Endothelial cell of umbilical vein (primary cell): ENCODE measurements at places on chromosomes 13 and 19. TPM values are rescaled to one million over a fixed set of nuclear protein-coding genes. Genes with fewer than 3 reads are reported as not detected.

DNA sequence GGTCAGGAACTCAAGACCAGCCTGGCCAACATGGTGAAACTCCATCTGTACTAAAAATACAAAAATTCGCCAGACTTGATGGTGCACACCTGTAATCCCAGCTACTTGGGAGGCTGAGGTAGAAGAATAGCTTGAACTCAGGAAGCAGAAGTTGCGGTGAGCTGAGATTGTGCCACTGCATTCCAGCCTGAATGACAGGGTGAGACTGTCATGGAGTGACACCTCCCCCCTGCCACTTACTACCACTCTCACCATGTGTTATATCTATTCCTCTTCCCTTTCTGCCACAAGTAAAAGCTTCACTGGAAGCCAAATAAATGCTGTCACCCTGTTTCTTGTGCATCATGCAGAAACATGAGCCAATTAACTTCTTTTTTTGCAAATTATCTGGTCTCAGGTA lies 10.6 kb upstream of the CEACAM4 start:
- no peaks in the 10 kb centered on the region for H3K36me3 ChIP-seq
- DNase-seq, result no peak
- H3K4me1 ChIP-seq, result no peaks in the 10 kb centered on the region
- peaks cover 1% of the 10 kb centered on the region for H3K27me3 ChIP-seq

- H3K4me3 ChIP-seq, result no peak overlapping the region
- H3K36me3 ChIP-seq, result peaks cover 4% of the 10 kb centered on the region
Observed at GRCh38 chr19:2791440-2791839, 6.1 kb downstream of the THOP1 start.

DNA sequence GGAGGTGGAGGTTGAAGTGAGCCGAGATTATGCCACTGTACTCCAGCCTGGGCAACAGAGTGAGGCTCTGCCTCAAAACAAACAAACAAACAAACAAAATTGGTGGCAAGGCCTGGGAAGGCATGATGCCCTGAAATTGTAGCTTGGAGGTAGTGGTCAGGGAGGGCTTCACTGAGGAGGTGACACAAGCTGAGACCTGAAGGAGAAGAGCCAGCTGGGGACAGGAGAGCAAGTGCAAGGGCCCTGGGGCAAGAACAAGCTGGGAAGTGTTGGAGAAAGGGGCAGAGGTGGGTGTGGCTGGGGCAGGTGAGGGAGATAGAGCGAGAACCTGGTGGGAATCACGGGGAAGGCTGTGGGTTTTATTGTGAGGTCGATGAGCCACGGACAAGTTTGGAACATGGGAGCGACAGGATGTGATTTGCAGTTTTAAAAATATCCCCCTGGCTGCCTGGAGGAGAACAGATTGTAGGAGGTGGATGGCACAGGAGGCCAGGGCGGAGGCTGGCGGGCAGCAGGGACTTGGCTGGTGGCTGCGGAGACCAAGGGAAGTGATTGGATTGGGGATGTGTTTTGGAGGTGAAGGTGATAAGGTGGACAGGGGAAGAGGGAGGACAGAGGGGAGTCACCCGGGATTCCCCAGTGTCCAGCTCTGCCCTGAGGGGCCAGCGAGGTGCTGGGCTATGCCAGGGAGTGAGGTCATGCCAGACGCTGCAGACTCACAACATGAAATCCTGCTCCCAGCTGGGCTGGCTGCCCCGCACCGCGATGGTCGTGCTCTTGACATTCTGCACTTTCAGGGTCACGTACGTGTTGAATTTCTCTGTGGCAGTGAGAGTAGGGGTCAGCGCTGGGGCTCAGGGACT lies 14.0 kb downstream of the UNC13A start:
- DNase-seq, result no peak
- H3K4me1 ChIP-seq, result no peaks in the 10 kb centered on the region
- no peak overlapping the region for H3K27ac ChIP-seq

DNA sequence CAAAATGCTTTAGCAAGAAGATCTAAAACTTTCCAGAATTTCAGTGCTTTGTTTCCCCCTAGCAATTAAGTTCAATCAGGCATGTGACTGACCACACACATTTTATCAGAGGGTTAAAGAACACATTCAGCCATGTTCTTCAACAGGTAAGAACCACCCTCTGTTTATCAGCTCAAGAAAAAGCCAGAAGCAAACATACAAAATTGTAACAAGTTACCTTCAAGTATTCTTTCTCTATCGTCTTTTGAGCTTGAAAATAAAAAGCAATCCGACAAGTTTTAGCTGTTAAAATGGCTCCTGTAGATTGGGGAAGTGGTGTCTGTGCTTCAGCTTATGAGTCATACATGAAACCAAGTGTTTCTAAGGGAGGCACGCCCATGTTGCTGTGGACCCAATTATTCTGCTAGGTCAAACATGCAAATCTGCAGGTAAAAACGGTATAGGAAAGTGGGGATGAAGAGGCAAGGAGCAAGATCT lies at the start of gene ELF1:
Gene ELF1 (minus strand): TSS at position 306 of the 477 bp plus-strand sequence. CDS start 37,262 bp downstream, outside the sequence.
- peak within 1 kb of the TSS; percentile 86 for H3K27ac ChIP-seq
- peaks cover 3% of the 10 kb centered on the region for H3K4me1 ChIP-seq
- DNase-seq, result peak; percentile 72
- peak within 1 kb of the TSS; percentile 23 for H3K4me3 ChIP-seq
- H3K36me3 ChIP-seq, result no peaks in the 10 kb centered on the region

DNA sequence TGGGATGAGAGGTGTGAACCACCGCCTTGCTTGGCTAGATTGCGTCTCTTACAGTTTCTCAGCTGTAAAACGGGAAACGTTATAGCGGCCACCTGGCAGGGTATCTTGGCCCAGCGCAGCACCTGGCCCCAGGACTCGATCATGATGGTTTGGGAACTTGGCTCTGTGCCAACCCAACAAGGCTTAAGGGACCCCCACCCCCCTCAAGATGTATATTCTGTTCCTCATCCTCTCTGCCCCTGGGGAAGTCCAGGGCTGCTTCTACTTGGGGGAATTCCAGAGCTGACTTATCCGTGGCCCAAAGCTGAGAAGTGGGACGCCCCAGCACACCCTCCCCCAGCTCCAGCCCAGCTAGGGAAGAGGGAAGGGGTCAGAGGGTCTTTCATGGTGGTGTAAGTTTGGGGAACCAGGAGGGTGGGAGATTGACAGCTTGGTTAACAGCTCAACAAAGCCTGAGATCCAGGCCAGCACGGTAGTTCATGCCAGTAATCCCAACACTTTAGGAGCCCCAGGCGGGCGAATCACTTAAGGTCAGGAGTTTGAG lies 695 bp downstream of the ICAM1 start:
- DNase-seq, result peak; percentile 61
- peak overlapping the region; percentile 20 for H3K4me3 ChIP-seq
- H3K27ac ChIP-seq, result no peak overlapping the region
- H3K4me1 ChIP-seq, result peaks cover 36% of the 10 kb centered on the region
- H3K27me3 ChIP-seq, result no peaks in the 10 kb centered on the region

GRCh38 chr19:51450730-51451307 lies 7.4 kb downstream of the SIGLEC8 start:
- no peaks in the 10 kb centered on the region for H3K4me1 ChIP-seq
- H3K36me3 ChIP-seq, result no peaks in the 10 kb centered on the region
- DNase-seq, result no peak
- H3K4me3 ChIP-seq, result no peak overlapping the region
- H3K27me3 ChIP-seq, result no peaks in the 10 kb centered on the region

DNA sequence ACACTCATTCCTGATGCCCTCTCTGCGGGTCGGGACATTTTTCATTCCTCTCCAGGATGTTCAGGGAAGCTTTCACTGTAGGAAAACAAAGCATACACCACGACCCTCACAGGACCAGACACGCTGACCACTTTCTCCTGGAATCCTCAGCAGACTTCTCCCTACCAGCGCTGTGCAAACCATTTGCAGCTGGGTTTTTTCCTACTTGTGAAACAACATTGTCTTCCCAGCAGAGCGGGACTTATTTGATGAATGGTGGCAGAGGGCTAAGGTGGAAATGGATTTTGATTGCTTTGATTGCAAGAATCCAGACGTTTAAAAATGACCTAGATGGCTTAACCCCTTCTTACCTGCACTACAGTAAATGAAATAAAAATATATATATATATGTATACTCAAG lies 265.9 kb downstream of the TBC1D4 start:
- no peaks in the 10 kb centered on the region for H3K27me3 ChIP-seq
- DNase-seq, result no peak
- H3K36me3 ChIP-seq, result no peaks in the 10 kb centered on the region
- H3K4me1 ChIP-seq, result peaks cover 3% of the 10 kb centered on the region
- no peak overlapping the region for H3K27ac ChIP-seq

DNA sequence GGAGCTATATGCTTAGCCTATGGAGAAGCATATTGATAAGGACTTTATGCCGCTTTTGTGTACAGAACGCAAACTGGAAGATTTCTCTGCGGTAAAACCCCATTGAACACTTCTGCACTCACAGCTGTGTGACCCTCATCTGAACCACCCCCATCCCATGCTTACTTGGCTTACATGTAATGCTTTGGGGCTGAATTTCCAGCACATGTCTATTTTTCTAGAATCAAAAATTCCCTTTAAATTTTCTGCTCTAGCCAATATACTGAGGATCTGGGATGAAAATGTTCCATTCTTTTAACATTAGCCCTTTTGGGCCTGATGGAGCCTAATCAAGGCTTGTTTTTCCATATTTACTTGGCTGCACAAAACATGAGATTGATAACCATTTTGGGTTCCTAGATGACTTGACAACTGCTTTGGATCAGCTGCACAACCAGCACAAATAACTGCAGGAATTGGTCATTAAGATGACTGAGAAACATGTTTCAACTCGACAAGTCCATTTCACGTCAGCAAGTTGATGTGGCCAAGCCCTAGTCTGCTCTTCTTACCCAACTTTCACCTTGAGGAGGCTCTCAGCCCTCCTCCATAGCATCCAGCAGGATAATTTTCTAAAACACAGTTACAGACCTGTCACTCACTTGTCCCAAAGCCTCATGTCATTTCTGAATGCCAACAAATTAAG lies 52.4 kb downstream of the TNFSF11 start:
- no peak for DNase-seq
- no peaks in the 10 kb centered on the region for H3K27me3 ChIP-seq
- H3K27ac ChIP-seq, result no peak overlapping the region
- H3K4me3 ChIP-seq, result no peak overlapping the region
- H3K36me3 ChIP-seq, result no peaks in the 10 kb centered on the region

DNA sequence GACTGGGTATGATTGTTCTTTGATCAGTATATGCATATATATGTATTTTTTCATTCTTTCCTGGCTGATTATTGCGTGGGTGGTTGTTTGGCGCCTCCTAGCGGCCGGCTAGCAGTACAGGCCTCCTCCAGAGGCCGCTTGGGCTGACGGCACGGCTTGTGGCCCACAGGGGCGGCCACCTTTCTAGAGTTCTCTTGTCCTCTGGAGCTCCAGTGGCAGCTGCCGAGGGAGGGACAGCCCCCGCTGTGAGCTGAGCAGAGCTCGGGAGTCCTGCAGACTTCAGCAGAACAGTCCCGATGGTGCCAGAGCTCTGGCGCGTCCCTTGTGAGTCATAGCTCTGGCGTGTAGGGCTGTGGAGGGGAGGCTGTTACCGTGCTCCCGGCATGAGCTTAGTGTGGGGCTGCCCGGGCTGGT lies 22.5 kb upstream of the ZNF429 start:
- H3K4me3 ChIP-seq, result no peak overlapping the region
- H3K36me3 ChIP-seq, result no peaks in the 10 kb centered on the region
- no peaks in the 10 kb centered on the region for H3K4me1 ChIP-seq
- no peak overlapping the region for H3K27ac ChIP-seq
- peak; percentile 13 for DNase-seq

- H3K27me3 ChIP-seq, result no peaks in the 10 kb centered on the region
- no peaks in the 10 kb centered on the region for H3K4me1 ChIP-seq
- no peak overlapping the region for H3K27ac ChIP-seq
Observed at GRCh38 chr13:32446773-32447465, 19.0 kb upstream of the N4BP2L1 start.

DNA sequence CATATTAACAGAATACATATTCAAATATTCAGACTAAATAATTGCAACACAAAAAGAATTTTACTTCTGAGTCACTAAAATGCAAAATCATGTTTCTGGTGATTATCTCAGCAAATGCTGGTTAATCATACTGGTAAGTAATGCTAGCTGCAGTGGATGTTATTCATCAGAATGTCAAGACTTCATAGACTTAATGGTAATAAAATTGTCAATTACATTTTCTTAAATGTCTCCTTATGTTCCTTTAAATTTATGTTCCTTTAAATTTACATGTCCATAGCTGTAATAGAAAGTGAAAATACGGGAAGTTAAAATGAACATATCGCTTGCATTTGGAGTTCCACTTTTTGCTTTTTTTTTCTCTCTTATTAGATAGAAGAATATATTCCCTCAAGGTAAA lies 853.0 kb downstream of the SLITRK6 start:
- no peaks in the 10 kb centered on the region for H3K27me3 ChIP-seq
- H3K4me1 ChIP-seq, result no peaks in the 10 kb centered on the region
- no peak overlapping the region for H3K27ac ChIP-seq
- H3K36me3 ChIP-seq, result no peaks in the 10 kb centered on the region

DNA sequence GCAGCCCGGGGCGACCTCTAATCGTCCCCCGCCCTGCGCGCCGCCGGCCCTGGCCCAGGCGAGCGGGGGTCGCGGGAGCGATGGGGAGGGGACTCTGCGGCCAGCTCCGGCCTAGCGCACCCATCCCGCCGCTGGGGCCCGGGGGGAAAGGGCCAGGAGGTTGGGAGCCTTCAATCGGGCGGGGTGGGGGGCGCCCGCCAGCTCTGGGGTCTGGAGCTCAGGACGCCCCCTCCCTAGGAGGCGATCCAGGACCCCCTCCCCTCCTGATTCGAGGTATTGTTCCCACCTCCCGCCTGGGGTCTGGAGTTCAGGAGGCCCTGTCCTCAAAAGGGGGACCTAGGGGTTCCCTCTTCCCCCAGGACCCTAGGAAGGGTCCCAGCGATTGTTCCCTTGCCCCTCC lies 430 bp downstream of the ZNF358 start:
- H3K4me3 ChIP-seq, result peak overlapping the region; percentile 69
- H3K4me1 ChIP-seq, result peaks cover 12% of the 10 kb centered on the region
- H3K27ac ChIP-seq, result peak overlapping the region; percentile 26
- H3K27me3 ChIP-seq, result no peaks in the 10 kb centered on the region
- H3K36me3 ChIP-seq, result peaks cover 11% of the 10 kb centered on the region
- no peak for DNase-seq

- H3K4me3 ChIP-seq, result no peak overlapping the region
- H3K27ac ChIP-seq, result no peak overlapping the region
- H3K27me3 ChIP-seq, result no peaks in the 10 kb centered on the region
Observed at GRCh38 chr19:5717215-5717935, 2.6 kb downstream of the LONP1 start.

Gene IZUMO2
- polyA plus RNA-seq, result not detected in 2 replicates

Gene TMEM190
- not detected in 2 replicates for polyA plus RNA-seq

Gene CPAMD8
- polyA plus RNA-seq, result 3.9 and 5.3 TPM in 2 replicates

Gene TINCR
- 0.01 TPM in 1 of 2 replicates, not detected in the other for polyA plus RNA-seq

Gene LCP1
- polyA plus RNA-seq, result 0.08 and 0.18 TPM in 2 replicates
